ENCODE measurements at places on chromosomes 3 and 15.

- no peak for DNase-seq
Observed at GRCh38 chr3:49792371-49793150, 6.2 kb upstream of the IP6K1 start.

DNA sequence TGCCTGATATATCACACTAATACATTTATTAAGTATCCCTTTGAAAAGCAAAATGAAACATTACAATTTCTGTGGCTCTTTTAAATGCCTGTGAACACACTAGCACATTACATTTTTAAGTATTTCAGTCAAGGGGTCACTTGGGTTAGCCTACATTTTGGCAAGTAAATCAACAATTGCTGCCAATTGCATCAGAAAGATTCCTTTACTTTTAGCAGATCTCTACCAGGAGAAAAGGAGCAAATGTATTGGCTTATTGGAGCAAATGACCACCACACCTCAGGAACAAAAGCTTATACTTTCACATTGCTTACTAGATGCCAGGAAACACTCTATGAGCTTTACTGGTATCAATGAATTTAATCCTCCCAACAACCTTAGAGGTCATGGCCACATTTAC is 947.1 kb downstream of the FHIT start:
- DNase-seq, result no peak

GRCh38 chr3:101466465-101467309 is 46.3 kb downstream of the SENP7 start:
- DNase-seq, result no peak

DNA sequence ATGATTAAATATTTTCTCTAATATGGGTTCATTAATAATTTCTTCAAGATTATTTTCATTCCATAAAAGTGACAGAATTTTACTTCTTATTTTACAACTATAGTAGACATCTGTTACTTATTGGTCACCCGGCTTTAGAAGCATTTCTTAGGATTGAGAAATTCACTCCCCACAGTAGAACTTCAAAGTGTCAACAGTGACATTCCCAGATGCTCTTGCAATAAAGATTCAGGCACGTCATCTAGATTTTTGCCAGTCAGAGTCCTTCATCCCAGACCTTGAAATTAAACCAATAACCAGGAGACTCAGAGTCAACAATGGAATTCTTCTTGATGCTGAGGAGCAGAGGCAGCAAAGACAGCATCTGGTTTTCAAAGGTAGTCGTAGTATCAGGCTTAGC is 190.8 kb downstream of the VGLL3 start:
- peak; percentile 44 for DNase-seq

- no peak for DNase-seq
Observed at GRCh38 chr3:87201727-87202126, 25.4 kb upstream of the CHMP2B start.

- DNase-seq, result no peak
Observed at GRCh38 chr3:157317895-157318294, 118.8 kb upstream of the PTX3 start.

DNA sequence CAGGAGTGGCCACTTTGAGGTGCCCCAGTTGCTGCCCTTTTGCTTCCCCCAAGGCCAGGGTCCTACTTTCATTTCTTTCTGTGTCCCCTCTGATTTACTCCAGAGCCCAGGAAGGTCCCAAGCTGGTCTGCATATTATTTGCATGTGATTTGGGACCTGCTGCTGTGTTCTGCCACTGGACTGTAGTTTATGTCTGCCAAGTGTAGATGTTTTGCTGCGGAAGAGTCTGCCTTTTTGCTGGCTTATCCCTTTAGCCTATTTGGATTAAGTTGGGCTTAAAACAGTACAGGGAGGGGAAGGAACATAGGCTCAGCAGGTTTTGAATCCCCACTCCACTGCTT is 21.4 kb downstream of the NOX5 start:
- no peak for DNase-seq

DNA sequence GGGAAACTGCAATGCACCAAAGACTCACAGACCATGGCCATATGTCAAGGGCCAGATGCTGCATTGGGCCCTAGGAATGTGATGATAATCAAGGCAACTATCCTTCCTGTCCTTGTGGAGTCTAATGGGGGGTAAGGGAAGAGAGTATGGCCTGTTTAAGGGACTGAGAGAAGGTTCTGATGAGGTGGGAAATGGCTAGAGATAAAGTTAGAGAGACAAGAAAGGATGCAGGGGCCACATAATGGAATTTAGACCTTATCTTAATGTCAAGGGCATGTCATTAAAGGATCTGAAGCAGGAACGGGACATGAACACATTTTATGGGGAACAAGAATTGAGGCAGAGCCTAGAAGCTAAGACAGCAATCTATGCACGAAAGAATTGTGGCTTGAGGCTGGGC is 30.0 kb upstream of the ABHD17C start:
- no peak for DNase-seq

DNA sequence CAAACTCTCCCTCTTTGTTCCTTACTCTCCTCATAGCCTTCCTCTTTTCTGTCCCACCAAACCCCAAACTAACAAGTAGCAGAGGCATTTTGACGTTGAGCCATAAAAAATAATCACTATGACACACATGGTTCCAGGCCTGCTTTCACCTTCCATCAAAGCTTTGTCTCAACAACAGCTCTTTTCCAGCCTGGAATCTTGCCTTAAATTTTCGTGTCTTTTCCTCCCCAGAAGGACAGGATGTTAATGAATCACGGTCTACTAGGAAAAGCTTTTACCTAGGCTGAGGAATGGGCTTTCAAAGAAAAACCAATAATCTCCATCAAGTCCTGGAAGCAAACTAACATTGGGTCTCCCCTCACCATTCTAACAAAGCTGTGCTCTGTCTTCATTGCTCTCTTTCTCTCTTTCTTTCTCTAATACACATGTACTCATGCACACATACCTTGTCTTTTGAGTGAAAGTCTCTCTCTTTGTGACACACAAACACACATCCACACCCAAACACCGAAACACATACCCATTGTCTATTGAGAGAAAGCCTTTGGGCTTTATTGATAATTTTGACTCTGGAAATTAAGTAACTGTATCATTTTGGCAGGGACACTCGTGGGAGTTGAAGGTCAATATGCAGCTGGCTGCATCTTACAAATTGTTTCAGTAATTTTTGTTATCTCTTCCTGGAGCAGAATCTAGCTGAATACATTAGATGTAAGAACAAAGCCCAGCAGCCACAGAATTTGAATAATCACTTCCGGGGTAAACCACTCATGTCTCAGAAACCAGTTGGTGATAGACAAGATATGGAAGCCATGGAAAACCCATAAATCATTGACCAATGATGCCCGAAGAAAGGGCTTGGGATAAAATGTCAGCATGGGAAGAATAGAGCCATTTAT is 107.4 kb upstream of the SLC4A7 start:
- no peak for DNase-seq
